ENCODE measurements at places on chromosomes 5 and 9.

- DNase-seq = no peak
Measured at GRCh38 chr9:134284273-134284672, 42.0 kb upstream of the RXRA start.

- DNase-seq = no peak
Measured at GRCh38 chr9:134689321-134690181, 47.9 kb downstream of the COL5A1 start.

GRCh38 chr5:147407094-147407681, 102.7 kb downstream of the DPYSL3 start:
- no peak for DNase-seq

GRCh38 chr9:4095484-4095883, 204.4 kb downstream of the GLIS3 start:
- no peak for DNase-seq

DNA sequence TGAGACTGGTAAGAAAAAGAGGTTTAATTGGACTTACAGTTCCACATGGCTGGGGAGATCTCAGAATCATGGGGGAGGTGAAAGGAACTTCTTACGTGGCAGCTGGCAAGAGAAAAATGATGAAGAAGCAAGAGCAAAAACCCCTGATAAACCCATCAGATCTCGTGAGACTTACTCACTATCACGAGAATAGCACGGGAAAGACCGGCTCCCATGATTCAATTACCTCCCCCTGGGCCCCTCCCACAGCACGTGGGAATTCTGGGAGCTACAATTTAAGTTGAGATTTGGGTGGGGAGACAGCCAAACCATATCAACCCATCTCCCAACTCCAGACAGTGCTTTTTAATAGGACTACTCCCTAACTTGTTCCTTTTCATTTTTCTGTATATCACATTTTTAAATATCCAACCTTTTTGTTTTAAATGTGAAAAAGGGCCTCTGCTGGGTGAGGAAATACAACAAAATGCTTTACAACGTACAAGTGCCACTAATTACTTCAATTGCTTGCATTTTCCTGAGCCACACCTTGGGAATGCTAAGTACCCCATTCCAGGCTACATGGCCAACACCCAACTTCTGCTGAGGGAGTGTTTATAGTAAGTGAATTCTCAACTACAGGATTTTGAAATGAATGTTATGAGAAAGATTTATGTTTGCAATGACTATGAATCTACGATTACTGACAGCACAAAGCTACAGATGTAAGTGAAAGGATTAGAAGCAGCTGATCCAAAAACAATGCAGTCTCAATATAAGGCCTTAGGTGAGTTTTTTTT, 294.1 kb upstream of the CD180 start:
- no peak for DNase-seq

DNA sequence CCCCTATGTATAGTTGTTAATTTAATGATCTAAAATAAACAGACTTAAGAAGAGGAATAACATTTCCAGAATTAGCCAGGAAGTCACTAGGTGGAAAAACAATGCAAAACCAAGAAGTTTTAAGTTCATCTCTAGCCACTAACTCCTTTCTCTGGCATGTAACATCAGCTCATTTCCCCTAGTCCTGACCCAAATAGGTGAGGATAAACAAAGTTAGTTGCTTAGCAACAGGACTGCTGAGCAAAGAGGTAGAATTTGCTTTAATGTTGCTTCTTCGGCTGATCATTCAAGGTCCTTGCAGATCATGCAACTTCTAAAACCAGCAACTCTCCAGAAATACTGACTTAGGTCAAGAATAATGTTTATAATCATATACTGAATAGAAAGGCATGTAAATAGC, 675.8 kb downstream of the CETN3 start:
- no peak for DNase-seq

Data from stimulated activated CD4-positive, alpha-beta T cell treated with anti-CD3 and anti-CD28 coated beads, Interleukin-1b, Interleukin-23, amount 100 ng/mL, for 48 hours (primary cell).